GM19239 (cell line): ENCODE measurements at places on chromosomes 2 and 18.
A peak's percentile ranks its signal among the peaks of the same experiment; 100 is the strongest.

- DNase-seq = no peak
Observed at GRCh38 chr18:4060427-4061281, 394.5 kb downstream of the DLGAP1 start.

DNA sequence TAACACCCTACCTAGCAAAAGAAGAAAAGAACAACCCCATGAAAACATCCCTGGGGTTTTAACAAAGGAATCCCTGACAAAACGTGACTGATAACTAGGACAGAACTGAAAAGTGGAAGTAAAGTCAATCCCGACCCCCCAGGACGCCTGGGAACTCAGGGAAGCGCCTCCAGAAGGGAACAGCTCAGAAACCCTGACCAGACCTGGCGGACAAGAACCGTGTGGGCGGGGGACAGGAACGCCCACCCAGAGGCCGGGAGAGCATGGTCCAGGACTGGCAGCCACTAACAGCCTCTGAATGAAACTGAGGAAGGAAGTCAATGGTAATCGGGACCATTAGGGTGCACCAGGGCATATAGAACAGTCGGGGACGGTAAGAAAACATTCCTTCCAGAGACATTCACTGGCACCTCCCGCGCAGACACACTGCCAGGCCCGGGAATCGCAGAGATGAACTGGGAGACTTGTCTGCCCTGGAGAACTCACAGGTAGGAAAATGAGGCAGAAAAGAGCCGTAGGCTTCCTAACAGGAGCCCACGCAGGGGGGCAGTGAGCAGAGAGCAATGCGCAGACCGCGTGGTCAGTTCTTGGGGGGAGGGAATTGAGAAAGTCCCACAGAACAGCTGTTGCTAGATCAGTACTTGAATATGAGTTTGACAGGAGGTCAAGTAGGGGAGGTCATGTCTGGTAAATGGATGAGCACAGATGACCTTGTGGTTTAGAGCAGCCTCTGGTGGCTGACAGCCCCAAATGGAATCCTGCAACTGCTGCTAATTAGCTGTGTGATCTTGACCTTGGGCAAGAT lies 1.3 kb upstream of the TBC1D8 start:
- DNase-seq = peak; percentile 67

- DNase-seq = no peak
Observed at GRCh38 chr2:157990173-157990572, 111.5 kb upstream of the UPP2 start.

DNA sequence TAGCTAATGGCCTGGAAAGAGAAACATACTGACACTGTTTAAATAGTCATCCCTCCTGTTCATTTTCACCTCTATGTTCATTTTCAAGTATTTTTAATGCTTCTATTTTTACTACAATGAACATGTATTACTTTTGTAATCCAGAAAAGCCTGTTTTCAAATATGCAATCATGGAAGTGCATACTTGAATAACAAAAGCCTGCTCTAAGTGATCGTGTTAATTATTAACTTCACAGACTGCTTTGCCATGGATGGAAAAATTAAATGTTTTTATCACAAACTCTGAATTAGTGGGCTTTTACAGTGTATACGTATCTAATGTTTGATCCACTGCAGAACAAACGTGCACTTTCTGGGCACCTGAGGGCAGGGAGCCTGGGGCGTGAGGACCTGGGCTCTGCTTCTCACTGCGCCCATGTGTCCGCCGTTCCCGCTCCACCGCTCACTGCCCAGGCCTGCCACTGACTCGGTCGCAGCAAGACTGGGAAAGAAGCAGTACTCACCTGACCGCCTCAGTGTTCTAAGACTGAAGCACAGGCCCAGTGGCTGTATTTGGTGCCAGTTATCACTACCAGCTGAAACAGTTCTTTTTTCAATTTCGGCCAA lies 80.6 kb downstream of the UXS1 start:
- no peak for DNase-seq

- no peak for DNase-seq
Observed at GRCh38 chr2:148531669-148532428, 112.7 kb upstream of the EPC2 start.

DNA sequence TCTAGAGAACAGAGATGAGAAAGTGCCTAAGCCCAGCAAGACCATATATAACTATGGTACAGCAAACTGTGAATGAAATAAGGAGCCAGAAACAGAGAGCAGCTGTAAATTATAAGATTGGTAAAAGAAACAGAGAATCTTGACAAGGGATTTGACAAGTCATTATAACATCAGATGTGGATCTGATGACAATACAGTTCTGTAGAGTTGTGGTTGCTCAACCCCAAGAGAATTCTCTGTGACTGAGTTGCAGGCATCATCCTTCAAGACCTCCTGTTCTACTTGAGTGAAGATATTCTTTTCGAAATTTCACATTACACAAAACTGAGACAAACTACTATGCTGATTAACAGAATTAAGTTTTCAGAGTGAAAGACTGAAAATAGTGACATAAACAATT lies 343.1 kb upstream of the SLC39A10 start:
- DNase-seq = no peak

- DNase-seq = no peak
Observed at GRCh38 chr18:23114171-23114881, 21.0 kb upstream of the CABLES1 start.

DNA sequence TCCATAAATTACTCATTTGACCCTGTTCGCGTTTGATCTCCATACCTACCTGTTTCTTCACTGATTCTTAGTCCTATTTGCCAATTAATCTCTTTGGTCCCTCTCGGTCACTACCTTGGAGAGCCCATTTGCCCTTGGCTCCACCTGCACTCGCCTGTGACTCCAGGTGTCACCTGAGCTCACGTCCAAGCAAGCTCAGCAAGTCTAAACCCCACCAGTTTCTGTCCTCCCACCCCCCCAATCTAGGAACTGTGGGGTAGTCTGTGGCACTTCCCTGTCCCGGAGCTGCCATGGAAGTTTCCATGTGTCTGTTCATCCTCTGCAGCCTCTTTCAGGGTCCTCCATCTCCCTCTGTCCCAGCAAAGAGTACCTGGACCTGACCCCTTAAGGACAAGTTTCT lies 68.1 kb upstream of the BCL2L11 start:
- DNase-seq = no peak

DNA sequence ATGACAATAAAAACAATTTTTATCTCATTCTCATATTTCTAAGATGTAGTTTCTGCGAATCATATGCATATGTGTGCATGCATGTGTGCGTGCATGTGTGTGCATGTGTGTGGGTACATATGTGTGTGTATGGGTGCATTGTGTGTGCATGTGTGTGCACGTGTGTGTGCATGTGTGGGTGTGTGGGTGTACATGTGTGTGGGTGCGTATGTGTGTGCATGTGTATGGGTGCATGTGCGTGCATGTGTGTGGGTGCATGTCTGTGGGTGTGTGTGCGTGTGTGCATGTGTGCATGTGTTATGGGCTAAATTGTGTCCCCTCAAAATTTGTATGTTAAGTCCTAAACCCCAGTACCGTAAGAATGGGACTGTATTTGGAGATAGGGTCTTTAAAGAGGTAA lies 49.3 kb downstream of the COL6A3 start:
- DNase-seq = no peak

DNA sequence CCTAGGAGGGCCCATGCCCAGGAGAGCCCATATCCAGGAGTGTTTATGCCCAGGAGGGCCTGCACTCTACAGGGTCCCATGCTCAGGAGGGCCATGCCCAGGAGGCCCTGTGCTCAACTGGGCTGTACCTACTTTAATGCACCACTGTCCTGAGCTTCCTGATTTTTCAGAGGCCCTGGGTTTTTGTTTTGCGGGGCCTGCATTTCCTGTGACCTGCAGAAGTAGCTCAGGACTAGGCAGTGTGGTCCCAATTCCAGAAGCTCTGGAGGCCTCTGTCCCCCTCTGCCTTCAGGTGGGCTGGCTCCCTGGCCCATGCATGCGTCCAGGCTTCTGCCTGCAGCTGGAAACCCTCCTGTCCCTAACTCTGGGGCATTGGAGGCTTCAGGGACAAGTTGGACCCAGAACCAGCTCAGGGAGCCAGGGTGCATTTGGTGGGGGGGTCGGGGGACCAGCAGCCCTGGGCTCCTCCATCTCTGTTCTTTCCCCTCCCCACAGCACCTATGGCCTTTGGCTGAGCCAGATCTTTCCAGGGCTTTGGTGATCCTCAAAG lies 10.8 kb downstream of the GPR35 start:
- DNase-seq = no peak

DNA sequence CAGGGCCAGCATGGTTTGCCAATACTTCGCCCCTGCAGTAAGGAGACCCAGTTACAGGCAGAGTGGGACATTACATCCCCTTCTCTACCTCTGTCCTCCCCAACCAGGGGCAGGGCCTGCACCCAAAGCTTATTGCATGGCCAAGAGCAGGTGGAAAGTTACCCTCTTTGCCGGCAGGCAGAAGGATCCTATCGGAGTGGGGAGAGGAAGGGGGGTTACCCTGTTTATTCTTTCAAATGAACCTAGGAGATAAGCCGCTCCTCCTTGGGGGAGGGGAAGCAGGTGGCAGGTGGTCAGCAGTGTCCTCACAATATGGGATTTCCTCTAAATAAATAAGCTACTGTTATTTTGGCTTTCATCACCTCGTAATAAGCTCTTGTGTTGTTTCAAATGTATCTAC lies 53.9 kb downstream of the SPATS2L start:
- no peak for DNase-seq

GRCh38 chr2:106115250-106115649 lies 78.9 kb downstream of the UXS1 start:
- DNase-seq = no peak

GRCh38 chr2:28452534-28453081 lies 43.3 kb upstream of the PLB1 start:
- peak; percentile 60 for DNase-seq

GRCh38 chr18:76803814-76804213 lies 18.5 kb upstream of the ZNF236 start:
- DNase-seq = peak; percentile 64

- no peak for DNase-seq
Observed at GRCh38 chr2:47534179-47534919, 131.4 kb downstream of the MSH2 start.

GRCh38 chr2:72154386-72154975 lies 6.8 kb upstream of the CYP26B1 start:
- no peak for DNase-seq

- peak; percentile 4 for DNase-seq
Observed at GRCh38 chr2:168920504-168921157, 19.5 kb downstream of the G6PC2 start.

DNA sequence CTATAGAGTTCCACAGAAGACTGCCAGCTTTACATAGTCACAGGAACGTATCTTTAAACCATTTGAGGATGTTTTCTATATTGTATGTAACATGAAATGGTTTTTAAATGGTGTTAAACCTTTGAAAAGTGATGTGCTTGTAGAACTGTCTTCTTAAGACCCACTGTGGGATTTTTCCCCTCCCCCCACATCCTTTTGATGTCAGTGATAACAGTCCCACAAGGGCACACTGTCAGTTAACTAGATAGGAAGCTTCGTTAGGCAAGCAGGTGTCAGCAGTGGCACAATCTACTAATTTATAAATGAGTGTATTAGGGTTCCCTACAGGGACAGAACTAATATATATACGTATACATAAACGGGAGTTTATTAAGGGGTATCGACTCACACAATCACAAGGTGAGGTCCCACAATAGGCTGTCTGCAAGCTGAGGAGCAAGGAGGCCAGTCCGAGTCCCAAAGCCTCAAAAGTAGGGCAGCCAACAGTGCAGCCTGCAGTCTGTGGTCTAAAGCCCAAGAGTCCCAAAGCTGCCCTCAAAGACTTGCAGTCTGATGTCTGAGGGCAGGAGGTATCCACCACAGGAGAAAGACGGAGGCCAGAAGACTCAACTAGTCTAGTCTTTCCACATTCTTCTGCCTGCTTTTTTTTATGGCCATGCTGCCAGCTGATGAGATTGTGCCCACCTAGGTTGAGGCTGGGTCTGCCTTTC lies 23.8 kb upstream of the HNRNPLL start:
- DNase-seq = no peak

- DNase-seq = no peak
Observed at GRCh38 chr2:24682304-24682703, 110.9 kb downstream of the PTRHD1 start.

- DNase-seq = no peak
Observed at GRCh38 chr2:112701052-112701451, 19.8 kb upstream of the NT5DC4 start.

GRCh38 chr18:75285876-75286275 lies 75.3 kb downstream of the TSHZ1 start:
- no peak for DNase-seq

GRCh38 chr18:26863921-26864497 lies 1.5 kb downstream of the AQP4 start:
- DNase-seq = no peak

- DNase-seq = no peak
Observed at GRCh38 chr2:197274937-197275336, 35.6 kb downstream of the ANKRD44 start.

DNA sequence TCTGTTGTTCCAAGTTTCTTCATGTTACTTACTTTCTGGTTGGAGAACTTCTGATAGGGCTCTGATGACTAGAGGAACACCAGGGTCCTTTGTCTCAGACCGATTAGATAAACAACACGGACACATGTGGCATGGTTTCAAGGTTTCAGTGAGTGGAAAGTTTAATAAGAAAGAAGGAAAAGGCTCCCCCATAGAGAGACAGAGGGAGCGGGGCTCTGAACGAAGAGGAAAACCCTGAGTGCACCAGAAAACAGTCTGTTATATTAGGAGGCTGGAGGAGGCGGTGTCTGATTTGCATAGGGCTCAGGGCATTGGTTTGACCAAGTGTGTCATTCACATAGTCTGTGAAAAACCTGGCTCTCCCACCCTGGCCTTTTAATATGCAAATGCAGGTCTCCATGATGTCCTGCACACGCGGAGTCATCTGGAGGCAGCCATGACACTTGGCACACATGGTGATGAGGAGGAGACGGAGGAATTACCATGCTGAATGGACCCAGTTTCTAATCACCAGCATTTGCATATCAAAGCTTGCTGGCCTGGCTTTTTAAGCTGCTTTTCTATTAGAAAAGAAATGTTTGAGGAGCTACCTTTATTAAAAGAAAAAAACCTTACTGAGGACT lies 94.2 kb downstream of the PTPN4 start:
- no peak for DNase-seq
